ENCODE measurements at places on chromosomes 5 and 9.

- H3K27me3 ChIP-seq: no peaks in the 10 kb centered on the region
- H3K4me3 ChIP-seq: no peak overlapping the region
- no peaks in the 10 kb centered on the region for H3K36me3 ChIP-seq
Measured at GRCh38 chr9:113613815-113614413, 150.4 kb downstream of the RGS3 start.

- no peaks in the 10 kb centered on the region for H3K4me1 ChIP-seq
- H3K36me3 ChIP-seq: no peaks in the 10 kb centered on the region
- H3K4me3 ChIP-seq: no peak overlapping the region
- no peak for DNase-seq
- H3K27ac ChIP-seq: no peak overlapping the region
- no peaks in the 10 kb centered on the region for H3K27me3 ChIP-seq
Measured at GRCh38 chr5:3878267-3878666, 282.6 kb downstream of the IRX1 start.

DNA sequence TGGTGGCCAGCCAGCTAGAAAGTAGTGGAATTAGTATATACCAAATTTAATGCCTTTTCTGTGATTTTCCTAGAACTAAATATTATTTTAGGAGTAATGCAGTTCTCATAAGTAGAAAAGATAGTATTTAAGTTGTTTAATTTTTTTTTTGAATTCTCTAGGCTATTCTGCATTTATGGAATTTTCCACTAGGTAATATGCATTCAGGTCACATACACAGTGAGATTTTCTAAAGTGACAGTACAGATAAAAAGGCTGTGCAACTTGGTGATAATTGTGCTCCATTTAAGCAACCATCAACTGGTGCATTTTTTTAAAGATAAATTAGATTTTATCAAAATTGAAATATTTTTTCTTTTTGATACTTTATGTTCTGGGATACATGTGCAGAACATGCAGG, 111.5 kb downstream of the SCAMP1 start:
- H3K4me3 ChIP-seq: no peak overlapping the region
- no peak for DNase-seq
- H3K27ac ChIP-seq: no peak overlapping the region

DNA sequence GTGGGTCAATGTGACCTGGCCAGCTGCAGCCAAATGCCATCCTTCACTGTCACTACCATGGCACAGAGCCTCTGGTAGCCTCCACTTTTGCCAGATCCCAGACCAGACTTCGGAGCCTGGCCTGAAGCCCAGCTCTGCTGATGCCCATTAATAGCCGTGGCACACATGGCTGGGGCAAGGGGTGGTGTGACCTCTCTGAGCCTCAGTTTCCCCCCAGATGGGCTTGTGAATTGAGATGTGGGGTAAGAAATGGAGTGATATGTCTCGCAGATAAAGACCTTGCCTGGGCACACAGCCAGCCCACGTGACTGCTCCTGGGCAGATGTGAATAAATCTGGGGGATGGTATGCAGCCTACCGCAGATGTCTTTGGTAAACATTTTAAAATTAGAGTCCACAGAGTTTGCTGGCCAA, 13.9 kb downstream of the SUSD3 start:
- no peaks in the 10 kb centered on the region for H3K4me1 ChIP-seq
- H3K4me3 ChIP-seq: no peak overlapping the region
- no peaks in the 10 kb centered on the region for H3K36me3 ChIP-seq
- DNase-seq: no peak
- peak overlapping the region; percentile 18 for H3K27ac ChIP-seq

DNA sequence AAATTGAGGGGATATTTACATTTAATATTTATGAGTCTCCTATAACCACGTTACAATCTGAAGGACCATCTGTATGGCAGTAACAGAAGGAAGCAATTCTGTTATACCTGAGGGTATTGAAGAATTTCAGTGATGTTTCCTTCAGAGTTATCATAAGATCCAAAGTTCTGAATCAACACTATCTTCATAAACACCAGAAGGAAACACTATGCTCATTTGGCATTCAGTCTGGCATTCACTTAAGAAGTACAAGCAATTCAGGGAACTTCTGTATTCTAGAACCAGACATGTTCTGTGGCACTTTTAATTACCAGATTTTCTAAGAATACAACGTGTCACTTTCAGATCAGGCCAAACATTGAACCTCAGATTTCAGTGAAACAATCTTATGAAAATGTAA, 9.6 kb downstream of the DAB2 start:
- no peaks in the 10 kb centered on the region for H3K27me3 ChIP-seq
- H3K36me3 ChIP-seq: no peaks in the 10 kb centered on the region
- no peak for DNase-seq
- peak overlapping the region; percentile 36 for H3K27ac ChIP-seq
- H3K4me1 ChIP-seq: peaks cover 48% of the 10 kb centered on the region

- peaks cover 18% of the 10 kb centered on the region for H3K4me1 ChIP-seq
- no peak overlapping the region for H3K27ac ChIP-seq
- no peaks in the 10 kb centered on the region for H3K27me3 ChIP-seq
- no peaks in the 10 kb centered on the region for H3K36me3 ChIP-seq
Measured at GRCh38 chr9:1536522-1537170, 478.5 kb upstream of the SMARCA2 start.

- H3K4me3 ChIP-seq: no peak overlapping the region
- DNase-seq: no peak
- H3K4me1 ChIP-seq: no peaks in the 10 kb centered on the region
- no peaks in the 10 kb centered on the region for H3K36me3 ChIP-seq
- no peaks in the 10 kb centered on the region for H3K27me3 ChIP-seq
Measured at GRCh38 chr9:8644571-8644970, 845.0 kb upstream of the DMAC1 start.

DNA sequence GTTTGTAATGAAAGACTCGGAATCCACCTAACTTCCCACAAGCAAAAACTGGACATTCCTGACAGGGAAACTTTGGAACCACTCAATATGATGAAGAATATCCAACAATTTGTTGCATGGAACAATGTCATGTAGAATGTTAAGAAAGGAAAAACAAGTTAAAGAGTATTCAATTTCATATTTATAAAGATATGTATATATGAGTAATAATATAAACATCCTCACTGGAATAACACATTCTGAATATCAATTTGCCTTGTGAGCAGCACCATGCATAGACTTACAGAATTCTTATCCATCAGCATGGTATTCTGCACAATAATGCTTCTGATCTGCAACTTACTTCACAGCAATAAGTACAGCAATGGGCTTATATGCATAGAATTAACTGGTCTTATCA, 650.3 kb downstream of the SEMA5A start:
- no peak for DNase-seq
- H3K4me3 ChIP-seq: no peak overlapping the region
- no peaks in the 10 kb centered on the region for H3K36me3 ChIP-seq
- no peaks in the 10 kb centered on the region for H3K4me1 ChIP-seq
- H3K27ac ChIP-seq: no peak overlapping the region

All from esophagus squamous epithelium (tissue), 5 donors.